CD14-positive monocyte (primary cell): ENCODE measurements at places on chromosomes 1 and 21.

- DNase-seq: no peak
Measured at GRCh38 chr1:93015590-93015989, 54.3 kb upstream of the DIPK1A start.

GRCh38 chr1:67804710-67805109, 28.6 kb downstream of the GNG12 start:
- no peak for DNase-seq

DNA sequence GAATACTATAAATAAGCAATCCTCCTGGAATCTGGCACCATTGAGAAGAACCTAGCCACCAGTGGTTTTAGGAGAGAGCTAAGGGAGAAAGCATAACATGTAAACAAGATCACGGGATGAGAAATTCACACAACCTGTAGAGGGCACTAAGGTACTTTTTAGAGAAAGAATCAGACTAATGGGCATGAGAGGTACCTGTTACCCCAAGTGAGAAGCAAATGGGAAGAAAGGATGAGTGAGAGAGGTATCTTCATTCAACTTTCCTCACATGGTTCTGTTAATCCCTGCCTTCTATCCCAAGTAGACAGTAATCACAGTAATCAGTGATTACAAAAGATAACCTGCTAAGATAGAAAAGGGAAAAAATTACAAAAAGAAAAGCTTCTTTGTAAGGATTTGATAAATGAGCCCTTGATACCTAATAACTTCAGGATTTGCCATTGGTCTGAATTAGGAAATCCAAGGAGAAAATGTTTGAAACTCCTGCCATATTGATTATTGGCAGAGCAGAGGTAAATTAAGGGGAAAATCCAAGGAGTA, 251.1 kb upstream of the ADGRL2 start:
- DNase-seq: no peak

DNA sequence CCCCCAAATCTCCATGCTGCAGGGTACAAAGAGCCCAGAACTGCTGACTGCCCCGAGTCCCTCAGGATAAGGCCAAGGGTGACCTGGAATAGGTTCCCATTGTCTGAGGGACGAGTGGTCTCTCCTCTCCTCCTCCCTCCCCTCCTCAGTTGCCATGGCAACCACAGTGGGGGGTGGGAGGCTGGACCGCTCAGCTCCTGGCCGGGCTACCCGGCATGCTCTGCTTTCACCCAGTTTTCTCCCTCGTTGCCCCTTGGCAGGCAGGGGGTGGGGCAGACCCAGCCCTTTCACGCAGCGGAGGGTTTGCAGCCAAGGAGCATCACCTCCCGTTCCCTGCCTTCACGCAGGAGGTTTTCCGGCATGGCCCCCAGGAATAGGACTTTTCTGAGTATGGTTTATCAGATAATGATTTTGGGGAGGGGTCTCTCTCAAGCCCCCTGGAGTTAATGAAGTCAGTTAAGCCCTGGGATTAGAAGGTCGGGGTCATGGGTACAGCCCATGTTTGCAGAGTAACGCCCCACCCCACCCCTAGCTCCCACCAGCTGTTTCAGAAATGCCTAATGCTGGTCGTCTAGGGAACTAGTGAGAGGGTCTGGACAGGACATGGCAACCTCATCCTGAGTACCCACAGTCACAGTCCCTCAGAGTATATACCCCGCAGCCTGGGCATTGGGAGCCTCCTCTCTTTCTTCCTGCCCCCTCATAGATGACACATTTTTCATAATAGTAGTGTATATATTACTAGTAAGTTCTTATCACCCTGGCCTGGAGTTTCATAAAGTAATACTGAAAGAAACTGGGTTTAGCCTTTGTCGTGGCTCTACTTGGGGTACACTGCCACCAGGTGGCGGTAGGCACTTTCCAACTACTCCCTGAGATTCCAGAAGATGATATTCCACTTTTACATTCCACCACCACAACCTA, 20.7 kb downstream of the C1QB start:
- DNase-seq: peak; percentile 35

DNA sequence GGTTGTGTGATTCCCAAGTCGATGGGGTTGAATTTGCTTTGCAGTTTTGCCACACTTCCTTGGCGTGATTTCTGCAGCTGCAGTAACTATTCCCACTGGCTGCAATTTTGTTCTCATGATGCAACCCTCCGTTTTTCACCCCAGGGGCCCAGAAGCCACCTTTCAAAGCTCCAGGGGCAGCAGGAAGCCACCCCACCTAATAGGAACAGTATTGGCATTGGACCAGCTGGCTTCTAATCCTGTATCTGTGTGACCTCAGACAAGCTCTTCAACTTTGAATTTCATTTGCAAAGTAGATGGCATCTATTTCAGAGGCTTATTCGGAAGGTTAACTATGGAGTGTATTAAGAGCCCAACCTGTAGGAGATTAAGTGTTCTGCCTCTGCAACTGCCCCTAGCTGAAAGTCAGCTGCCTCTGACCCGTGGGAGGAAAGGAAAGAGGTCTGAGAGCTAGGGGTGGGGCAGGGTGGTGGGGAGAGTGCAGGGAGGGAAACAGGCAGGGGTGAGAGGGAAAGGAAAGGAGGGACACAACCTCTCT, 12.6 kb downstream of the C1orf115 start:
- DNase-seq: no peak
